ENCODE measurements at places on chromosomes 2 and 18.

GRCh38 chr18:58754544-58755068 is 83.3 kb downstream of the MALT1 start:
- DNase-seq = no peak

DNA sequence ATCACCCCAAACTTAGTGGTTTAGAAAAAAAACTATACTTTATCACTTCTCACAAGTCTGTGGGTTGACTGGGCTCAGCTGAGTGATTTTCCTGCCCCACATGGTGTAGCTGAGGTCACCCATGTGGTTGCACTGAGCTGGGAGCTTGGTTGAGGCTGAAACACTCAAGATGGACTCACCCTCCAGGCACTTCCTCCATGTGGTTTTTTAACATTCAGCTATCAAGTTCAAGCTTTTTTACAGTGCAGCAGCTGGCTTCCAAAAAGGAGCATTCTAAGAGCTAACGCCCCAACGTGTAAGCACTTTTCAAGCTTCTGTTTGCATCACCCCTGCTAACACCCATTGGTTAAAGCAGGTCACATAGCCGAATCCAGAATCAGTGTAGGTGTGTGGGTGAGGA is 105.9 kb upstream of the CREB1 start:
- DNase-seq = no peak

- DNase-seq = no peak
Measured at GRCh38 chr2:23385748-23386338, 864 bp downstream of the KLHL29 start.

GRCh38 chr2:120892271-120892966 is 156.8 kb downstream of the GLI2 start:
- DNase-seq = no peak

Data from cerebellar nuclear complex (tissue), 1 donor.